ENCODE measurements at places on chromosomes 2 and 18.
A peak's percentile ranks its signal among the peaks of the same experiment; 100 is the strongest.

GRCh38 chr2:152241948-152242729, 66.6 kb upstream of the STAM2 start:
- DNase-seq, result no peak

DNA sequence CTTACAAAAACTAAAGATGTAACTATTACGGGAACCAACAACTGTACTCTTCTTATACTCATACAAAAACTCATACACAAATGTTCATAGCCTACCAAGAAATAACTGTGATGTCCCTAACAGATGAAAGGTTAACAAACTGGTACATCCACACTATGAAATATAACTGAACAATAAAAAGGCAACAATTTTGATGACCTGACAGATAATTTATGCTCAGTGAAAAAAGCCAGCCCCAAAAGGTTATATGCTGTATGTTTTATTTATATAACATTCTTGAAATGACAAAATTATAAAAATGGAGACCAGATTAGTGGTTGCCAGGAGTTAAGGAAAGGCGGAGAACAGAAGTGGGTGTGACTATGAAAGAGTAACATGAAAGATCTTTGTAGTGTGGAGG, 31.3 kb downstream of the REV1 start:
- DNase-seq, result no peak

- DNase-seq, result no peak
Measured at GRCh38 chr2:47815764-47816163, 32.8 kb downstream of the MSH6 start.

DNA sequence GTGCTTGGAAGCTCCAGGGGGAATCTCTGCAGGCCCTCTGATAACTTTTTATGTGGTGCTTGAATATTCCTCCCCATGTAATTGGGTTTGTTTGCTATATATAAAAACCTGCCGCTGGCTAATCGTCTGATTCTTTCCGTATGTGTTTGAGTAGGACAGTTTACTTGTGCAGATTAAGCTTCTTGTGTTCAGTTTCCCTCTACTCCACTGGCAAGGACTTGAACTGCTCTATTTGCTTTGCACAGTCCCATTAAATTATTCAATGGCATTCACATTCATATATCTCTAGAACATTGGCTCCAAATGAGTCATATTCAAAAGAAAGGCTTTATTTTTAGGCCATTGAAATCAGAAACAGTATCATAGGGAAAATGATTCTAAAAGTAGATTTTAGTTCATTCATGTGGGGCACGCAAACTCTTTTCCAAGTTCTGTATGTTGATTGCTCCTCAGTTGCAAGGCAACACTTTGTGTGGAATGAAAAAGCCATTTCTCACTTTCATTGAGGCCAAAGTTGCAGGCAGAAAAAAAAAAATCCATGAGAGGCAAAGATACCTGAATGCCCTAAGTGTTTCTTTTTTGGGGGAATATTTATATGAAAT, 1682.3 kb upstream of the PIK3C3 start:
- no peak for DNase-seq

DNA sequence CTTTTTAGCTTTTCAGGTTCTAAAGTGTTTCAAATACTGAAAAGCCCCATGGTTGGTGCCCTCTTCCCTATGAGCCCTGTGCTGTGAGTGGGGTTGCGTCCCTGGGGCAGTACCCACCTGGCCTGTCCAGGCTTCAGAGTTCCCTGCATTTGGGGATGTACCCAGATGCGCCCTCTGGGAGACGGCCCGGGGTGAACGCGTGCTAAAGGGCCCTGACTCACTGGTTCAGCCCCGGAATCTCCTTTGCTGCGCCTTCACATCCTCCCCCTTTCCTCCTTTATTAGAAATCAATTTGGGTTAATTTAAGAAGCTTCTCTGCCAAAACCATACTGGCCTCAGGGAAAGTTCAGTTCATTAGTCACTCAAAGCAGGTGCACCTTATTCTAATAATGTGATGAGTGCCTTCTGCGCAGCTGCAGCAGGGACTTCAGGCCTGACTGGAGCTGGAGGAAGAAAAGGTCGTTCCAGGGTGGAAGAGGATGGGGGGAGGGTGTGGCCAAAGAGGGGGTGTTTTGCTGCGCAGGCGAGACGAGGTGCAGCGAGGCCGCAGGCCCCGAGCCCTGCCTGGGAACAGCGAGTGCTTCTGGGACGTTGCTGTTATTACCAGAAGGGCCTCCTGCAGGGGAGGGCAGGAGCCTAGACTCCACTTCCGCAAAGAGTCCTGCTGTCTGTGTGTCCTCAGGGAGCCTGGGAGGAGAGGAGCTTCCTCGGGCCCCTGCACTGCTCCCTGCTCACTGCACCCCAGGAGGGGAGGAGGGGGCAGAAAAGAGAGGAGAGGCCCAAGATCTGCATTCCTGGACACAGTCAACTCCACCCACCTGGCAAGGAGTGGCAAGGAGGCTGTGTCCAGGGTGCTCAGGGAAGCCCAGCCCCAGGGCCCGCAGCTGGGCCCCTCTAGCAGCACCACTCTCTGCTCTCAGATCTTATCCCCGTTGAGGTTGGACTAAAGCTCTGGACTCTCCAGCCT, 223.2 kb upstream of the PXDN start:
- peak; percentile 61 for DNase-seq

GRCh38 chr2:161988589-161988988, 85.4 kb downstream of the DPP4 start:
- DNase-seq, result no peak

GRCh38 chr2:8661736-8662135, 20.1 kb upstream of the ID2 start:
- no peak for DNase-seq

GRCh38 chr2:180048251-180048650, 41.2 kb upstream of the CWC22 start:
- no peak for DNase-seq

DNA sequence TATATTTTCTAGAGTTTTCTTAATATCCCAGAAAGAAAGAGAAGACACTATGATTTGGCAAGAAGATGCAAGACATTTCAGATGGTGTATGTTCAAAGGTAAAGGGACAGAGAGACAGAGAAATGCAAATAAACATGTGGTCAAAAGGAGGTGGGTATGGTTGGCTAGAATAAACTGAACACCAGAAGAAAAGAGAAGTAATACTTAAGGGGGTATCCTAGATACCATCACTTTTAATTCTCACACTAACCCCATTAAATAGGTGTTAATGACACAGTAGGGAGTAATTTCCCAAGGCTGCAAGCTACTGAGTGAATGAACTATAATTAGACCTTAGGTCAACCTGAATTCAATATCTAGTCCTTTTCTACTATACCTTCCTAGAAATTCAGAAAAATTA, 111.2 kb upstream of the CD226 start:
- DNase-seq, result no peak

- no peak for DNase-seq
Measured at GRCh38 chr18:62033207-62033606, 140.4 kb upstream of the RNF152 start.

DNA sequence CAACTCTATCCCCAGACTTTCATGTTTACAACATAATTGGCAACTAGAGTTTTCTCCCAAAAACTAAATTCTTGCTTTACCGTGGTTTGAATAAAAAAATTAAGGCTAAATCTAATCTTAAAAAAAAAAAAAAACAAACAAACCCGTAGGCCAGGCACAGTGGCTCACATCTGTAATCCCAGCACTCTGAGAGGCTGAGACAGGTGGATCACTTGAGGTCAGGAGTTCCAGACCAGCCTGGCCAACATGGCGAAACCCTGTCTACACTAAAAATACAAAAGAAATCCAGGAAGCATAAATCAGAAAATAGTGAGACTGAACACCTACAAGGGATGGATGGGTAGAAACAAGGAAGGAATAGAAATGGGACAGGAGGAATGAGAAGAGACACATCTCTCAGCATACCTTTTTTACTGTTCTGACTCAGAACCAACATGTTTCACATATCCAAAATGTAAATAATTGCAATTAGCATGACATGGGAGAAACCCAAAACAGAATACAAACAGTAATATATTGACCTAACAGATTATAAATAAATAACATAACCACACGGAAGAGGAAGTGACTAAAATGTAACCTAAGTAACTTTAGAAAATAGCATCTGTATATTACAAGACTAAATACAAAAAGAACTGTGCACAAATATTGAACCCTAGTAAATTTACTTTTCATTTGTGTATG, 17.5 kb downstream of the MGAT4A start:
- no peak for DNase-seq

- no peak for DNase-seq
Measured at GRCh38 chr2:28450901-28451565, 44.8 kb upstream of the PLB1 start.

DNA sequence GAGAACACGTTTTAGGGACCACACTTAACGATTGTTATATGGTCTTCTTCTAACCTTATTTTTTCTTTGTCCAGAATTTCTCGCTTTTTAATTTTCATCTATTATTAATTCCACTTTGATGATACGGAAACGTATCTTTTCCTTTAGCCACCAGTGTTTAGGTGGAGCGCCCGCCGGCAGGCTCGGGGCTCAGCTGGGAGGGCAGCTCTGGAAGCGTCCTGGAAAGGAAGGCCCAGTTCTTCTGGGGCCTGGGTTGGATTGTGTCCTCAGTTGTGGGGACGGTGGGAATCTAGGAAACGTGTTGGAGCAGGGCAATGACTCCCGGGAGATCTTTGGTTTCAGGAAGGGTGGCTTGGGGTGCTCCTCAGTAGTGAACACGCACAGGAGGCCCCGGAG, 19.4 kb upstream of the SOX11 start:
- DNase-seq, result no peak

- no peak for DNase-seq
Measured at GRCh38 chr2:117902933-117903332, 88.4 kb downstream of the DDX18 start.

GRCh38 chr2:157419031-157419575, 24.8 kb downstream of the CYTIP start:
- DNase-seq, result no peak

- no peak for DNase-seq
Measured at GRCh38 chr2:42191285-42192009, 22.3 kb downstream of the EML4 start.

GRCh38 chr2:38793511-38793910, 15.5 kb downstream of the GEMIN6 start:
- DNase-seq, result no peak

- no peak for DNase-seq
Measured at GRCh38 chr18:79413901-79414300, 18.2 kb downstream of the NFATC1 start.

DNA sequence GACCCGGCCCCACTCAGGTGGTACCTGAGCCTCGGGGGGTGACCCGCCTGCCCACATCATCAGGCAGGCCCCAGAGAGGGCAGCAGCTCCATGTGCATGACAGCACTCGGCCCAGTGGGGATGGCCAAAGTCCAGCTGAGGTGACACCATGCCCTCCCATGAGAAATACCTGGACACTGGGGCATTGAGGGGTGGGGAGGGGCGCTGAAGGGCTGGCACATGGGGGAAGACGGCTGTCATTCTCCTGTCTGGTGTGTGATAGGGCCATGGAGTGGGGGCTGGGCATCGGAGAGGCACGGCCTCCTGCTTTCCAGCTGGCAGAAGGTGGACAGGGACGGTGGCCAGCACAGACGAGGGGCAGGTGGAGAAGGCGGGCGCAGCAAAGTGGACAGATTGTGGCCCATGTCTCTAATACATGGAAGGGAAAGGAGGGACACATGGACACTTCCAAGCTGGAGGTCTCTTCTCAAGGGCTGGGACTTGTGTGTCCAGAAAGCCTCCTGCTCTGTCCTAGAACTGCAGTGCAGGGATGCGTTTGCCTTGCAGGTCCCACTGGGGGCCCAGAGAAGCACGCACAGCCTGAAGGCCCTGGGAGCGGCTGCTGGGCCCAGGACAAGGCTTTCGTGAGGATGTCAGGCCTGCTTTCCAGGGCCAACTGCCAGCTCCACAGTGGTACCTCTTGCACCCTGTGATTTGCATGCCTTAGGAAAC, 302.2 kb downstream of the NDUFA10 start:
- DNase-seq, result peak; percentile 20

DNA sequence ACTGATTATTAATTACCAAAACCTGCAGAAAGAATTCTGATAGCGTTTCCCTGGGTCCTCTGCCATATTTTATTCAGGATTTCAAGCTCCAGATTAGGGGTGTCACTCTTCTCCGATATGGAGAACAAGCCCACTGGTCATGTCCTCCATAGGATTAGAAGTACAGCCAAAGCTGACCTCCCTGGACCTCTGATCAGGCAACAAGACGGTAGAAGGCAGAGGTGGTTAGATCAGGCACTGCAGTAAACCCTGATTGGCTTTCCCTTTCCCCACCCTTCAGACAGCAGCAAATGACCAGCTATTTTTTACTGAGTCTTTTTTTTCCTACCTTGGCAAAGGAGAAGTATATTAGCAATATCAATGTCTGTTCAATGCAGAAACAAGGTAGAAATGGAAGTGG, 37.7 kb downstream of the SPC25 start:
- no peak for DNase-seq

- no peak for DNase-seq
Measured at GRCh38 chr2:197706839-197707207, 1.7 kb downstream of the MARS2 start.

DNA sequence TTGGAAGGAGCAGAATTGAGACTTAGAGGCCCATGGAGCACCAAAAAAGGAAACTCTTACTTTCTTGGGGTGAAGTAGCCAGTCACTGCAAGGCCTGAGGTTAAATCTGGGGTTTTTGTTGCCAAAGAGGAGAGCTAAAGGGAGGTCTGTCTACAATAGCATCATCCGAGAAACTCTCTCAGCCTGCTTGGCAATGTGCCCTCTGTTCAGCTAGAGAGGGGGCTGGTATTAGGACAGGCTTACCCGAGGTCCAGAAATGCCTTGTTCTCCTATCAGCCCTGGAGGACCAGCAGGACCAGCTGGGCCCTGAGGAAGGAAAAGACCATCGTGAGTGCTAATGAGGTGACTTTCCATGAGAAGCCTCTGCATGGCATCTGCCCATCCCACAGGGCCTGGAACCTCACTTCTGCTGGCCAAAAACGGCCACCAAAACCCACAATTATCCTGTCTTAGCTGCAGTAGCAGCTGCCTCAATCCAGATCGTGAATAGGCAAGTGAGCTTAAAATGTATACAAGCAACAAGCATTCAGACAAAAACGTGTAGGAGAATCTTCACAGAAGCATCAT, 61.6 kb downstream of the COL6A3 start:
- no peak for DNase-seq

- DNase-seq, result no peak
Measured at GRCh38 chr2:34985474-34985873, 1370.1 kb upstream of the CRIM1 start.

GRCh38 chr18:42231796-42232195, 276.8 kb downstream of the PIK3C3 start:
- DNase-seq, result no peak

- DNase-seq, result no peak
Measured at GRCh38 chr2:170436077-170436943, 258.4 kb downstream of the MYO3B start.

DNA sequence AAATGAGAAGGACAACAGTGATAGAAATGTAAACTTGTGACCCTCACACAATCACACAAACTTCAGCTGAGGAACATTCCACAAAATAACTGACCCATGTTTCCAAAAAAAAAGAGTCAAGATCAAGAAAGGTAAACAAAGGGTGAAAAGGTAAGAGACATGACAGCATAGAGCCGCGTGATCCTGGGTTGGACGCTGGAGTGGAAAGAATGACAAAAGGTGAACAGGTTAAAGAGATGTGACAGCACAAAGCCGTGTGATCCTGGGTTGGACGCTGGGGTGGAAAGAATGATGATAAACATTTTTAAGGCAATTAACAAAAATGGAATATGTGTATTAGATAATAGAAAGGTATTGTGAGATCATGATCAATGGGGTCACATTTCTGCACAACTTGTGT, 110.3 kb downstream of the SNTG2 start:
- no peak for DNase-seq

- DNase-seq, result no peak
Measured at GRCh38 chr2:178482437-178482836, 2.2 kb downstream of the PLEKHA3 start.

Data from right hindlimb (tissue), 1 donor.